ENCODE measurements at places on chromosomes 6 and 20.
A peak's percentile ranks its signal among the peaks of the same experiment; 100 is the strongest.

DNA sequence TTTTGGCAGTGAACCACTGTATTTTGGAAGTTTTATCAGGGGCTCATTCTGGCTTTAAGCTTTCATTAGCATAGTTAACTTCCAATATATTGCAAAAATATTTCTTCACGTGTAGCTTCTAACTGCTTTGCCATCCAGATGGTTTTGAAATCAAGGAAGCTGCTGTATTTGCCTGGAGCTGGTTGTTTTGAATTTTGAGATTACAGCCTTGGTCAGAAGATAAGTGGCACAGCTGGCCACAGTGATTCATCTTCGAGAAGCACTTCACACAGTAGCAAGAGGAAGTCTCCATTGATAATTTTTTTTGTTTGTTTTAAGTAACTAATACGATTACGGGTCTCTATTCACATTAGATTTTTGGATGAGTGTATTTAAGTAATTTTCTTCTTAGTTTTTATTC lies 3.8 kb downstream of the APCDD1L start:
- peak; percentile 66 for DNase-seq

GRCh38 chr20:4153251-4153650 lies 137.9 kb upstream of the RNF24 start:
- DNase-seq, result no peak

DNA sequence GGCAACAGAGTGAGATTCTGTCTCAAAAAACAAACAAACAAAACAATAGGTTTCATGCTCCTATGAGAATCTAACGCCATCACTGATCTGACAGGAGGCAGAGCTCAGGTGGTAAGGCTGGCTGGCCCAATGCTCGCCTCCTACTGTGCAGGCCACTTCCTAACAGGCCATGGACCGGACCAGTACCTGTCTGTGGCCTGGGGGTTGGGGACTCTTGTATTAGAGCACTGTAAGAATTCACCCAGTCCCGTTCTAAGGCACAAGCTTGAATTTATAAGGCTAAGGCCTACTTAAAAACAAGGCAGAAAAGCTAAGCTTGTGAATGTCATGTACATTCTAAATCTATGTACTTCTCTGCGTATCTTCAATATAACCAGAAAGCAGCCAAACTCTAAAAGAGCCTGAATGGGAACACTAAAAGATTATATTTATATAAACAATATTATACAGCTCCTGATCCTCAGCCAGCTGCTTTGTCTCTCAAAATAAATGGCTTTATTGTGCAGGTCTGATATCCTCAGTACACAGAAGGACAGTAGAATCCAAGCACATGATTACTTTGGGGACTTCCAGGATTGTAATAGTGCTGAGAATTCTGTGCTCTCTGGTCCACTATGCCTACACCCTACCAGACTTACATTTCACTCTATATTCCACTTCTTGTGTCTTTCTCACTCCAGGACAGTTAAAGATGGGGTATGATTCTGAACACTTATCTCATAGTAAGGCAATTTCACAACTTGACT lies 64.5 kb upstream of the DST start:
- no peak for DNase-seq

DNA sequence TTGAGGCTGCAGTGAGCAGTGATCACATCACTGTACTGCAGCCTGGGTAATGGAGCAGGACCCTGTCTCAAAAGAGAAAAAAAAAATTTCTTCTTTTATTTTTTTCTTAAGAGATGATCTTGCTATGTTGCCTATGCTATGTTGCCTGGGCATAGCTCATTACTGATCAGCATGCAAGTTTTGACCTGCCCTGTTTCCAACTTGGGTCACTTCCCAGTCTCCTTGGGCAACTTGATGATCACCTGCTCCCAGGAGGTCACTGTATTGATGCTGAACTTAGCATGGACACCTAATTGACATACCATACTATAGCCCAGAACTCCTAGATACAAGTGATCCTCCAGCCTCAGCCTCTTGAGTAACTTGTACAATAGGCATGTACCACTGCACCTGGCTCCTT lies 30.7 kb upstream of the NANP start:
- DNase-seq, result no peak

GRCh38 chr20:3629893-3630292 lies 33.3 kb downstream of the GFRA4 start:
- DNase-seq, result no peak

DNA sequence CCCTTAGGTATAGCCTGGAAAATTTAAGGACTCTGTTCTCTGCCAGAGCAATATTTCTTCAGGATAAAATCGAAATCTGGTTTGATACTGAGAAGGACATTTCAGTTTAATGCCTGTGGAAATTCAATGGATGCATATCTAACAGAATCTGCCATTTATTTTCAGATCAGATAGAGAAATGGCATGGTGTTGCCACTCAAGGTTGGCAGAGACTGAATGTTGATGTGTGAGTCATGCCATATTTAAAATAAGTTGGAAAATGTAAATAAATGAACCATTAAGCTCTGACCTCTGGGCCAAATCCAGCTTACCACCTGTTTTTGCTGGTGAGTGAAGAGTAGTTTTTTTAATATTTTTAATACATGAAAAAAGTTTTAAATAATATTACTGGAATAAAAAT lies 594.6 kb downstream of the DOK5 start:
- no peak for DNase-seq

DNA sequence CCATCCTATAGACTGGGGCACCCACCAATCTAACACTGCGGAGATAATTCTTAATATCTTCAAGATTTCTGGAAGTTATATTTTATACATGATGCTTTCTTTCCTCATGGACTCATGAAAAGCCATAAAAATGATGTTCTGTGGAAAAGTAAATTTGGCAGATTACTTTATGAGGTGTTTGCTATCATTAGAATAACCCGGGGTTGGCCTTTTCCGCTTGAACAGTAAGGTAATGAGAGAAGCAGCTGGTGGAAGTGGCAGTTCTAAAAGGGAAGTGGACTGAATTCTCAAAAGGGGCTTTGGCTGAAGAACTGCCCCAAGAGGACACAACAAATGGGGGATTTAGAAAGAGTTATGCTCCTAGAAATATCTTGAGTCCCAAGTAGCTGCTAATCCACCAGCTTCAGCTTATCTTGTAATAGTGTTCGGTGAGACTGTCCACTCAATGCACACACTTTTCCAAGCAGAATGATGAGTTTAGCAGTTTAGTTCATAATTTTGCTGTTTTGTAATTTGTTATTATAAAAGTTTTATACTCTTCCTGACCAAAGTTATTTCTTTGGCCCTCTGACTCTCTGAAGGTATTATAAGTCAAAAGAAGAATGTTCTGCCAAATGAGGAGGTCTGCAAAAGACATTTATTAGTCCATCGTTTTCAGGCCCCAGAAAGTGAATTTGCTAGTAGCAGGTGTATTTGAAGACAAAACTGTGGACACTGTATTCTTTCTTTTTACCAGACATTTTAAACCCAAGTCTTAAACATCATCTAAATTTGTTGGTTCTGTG lies 2.9 kb downstream of the ISM1 start:
- no peak for DNase-seq

DNA sequence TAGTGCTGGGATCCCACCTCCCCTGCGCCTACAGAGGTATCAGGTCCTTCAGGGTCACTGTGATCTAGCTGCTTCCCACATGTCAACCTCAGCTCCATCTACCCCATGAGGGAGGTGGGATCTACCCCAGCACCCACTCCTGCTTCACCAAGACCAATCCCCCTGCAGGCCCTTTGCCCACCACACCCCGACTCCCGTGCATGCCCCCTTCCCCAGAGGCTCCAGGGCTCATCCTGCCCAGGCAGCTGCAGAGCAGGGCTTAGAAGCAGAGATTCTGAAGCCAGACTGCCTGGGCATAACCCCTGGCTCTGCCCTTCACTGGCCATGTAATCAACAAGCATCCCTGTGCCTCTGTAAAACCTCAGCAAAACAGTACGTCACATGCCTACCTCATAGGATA lies 17.5 kb downstream of the COL11A2 start:
- DNase-seq, result no peak

GRCh38 chr20:8981482-8981881 lies 87.4 kb upstream of the PLCB4 start:
- no peak for DNase-seq

DNA sequence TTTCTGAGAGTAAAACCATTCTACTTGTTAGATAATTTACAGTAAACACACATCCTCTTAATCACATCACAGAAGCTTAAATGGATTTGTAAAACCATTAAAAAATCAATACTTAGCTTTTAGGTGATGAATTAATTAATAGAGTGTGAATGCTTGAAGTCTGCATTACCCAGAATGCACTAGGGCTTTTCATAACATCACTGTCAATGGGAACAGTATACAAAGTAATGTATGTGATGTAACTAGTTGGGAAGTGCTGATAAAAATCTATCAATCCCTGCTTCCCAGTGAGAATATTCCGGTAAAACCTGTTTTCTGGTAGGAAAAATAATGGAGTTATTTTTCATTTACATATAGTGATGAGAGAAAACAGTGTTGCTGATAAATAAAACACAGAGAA lies 23.1 kb upstream of the HDGFL1 start:
- DNase-seq, result no peak

- DNase-seq, result no peak
Observed at GRCh38 chr6:103081876-103082630, 1688.5 kb downstream of the GRIK2 start.

DNA sequence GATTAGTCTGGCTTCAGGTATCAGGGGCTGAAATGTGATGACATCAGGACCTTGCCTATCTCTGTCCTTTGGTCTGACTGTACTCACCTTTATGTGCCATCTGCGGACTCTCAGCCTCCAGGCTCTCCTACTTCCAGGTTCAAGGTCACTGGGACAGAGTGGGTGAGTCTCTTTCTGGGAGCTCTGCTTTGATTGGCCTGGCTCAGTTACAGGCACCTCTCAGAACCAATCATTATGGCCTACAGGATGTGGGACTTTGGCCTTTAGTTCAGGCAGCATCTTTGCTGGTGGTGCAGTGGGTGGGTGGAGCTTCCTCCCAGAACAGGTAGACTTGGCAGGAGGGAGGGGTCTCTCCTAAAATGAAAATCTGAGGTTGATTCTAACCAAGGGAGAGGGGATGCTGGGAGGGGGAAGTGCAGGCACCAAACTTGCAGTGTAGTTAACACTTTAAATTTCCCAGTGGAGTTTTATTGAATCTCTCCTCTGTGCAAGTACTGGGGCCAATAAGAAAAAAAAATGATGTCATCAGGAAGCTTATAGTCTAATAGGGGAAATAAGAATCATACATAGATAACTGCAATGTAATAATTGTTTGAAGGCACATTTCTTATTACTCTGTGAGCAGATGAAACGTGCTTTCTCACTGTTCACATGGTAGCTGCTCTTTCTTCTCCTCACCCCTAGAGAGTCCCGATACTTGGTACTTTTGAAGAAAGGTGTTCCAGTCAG lies 53.4 kb downstream of the SLC24A3 start:
- no peak for DNase-seq

GRCh38 chr6:46491628-46492547 lies 639 bp upstream of the RCAN2 start:
- no peak for DNase-seq
